Activated T-helper 1 cell treated with anti-CD3 and anti-CD28 coated beads, Interleukin-12 subunit alpha, Interleukin-12 subunit beta, Interleukin-2, Interleukin-4 antibody, amounts not matched to agents 30 ng/mL and 10 ng/mL and 1 ng/mL, durations not matched to agents 14 hours and 24 hours and 36 hours (primary cell): ENCODE measurements at places on chromosomes 7 and 10.

GRCh38 chr7:71348821-71349681 lies 217.1 kb downstream of the GALNT17 start:
- DNase-seq, result no peak

DNA sequence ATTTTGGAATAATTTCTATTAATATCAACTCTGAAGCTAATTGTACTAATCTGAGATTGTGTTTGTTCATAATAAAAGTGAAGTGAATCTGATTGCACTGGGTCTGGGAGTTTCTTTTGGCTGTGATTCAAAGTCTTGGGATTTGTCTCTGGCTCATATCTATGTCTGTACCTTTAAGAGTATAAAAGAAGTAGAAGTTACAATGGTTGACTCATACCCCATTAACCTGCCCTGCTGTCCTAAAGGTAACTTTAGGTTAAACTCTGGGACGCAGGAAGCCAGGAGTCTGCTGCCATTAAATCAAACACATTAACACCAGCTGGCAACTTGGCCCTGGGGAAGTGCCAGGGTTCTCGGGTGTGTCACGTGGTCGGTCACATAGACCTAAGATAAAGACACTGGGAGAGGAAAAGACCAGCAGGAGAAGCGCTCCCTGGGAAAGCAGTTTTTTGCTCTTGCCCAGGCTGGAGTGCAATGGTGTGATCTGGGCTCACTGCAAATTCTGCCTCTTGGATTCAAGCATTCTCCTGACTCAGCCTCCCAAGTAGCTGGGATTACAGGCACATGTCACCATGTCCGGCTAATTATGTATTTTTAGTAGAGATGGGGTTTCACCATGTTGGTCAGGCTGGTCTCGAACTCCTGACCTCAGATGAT lies 17.8 kb downstream of the SCD start:
- no peak for DNase-seq

GRCh38 chr7:98810153-98810802 lies 59.5 kb downstream of the TMEM130 start:
- DNase-seq, result no peak

- no peak for DNase-seq
Observed at GRCh38 chr10:35276889-35277288, 59.4 kb upstream of the CCNY start.

- no peak for DNase-seq
Observed at GRCh38 chr10:8279598-8279997, 225.1 kb downstream of the GATA3 start.

DNA sequence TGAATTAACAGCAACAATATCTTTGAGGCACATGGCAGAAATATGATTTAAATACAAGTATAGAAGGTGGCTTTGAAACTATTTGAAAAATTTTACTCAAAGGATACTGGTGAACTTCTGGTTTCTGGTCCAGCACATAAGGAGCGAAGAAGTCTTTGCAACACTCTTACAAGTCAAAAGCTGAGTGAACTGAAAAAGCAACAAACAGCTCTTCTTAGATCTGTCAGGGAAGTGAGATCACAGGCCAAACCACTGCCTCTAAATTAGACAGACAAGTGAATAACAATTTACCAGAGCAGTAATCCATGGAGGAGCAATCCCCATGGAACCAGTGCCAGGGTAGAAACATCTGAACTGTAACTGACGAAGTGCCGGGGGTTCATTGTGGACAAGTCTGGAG lies 9.6 kb upstream of the VWC2 start:
- DNase-seq, result no peak

- no peak for DNase-seq
Observed at GRCh38 chr10:110525349-110526260, 27.9 kb downstream of the DUSP5 start.

DNA sequence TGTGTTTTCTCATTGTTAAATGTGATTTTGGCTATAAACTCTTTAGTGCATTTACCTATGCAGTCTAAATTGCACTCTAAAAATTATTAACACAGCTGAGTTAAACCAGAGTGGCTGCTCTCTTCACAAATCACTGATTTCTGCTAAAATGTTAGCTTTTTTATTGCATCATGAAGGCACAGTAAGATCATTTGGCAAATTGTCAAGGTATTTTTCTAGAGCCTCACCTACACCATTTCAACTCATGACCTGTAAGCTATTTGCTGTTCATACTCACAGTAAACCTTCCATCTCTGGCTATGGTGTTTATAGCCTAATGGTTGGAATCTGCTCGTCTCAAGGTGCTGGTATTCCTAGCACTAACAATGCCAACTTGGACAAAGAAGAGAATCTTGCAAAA lies 25.7 kb downstream of the NDUFB2 start:
- no peak for DNase-seq

GRCh38 chr10:99531696-99532593 lies 797 bp upstream of the NKX2-3 start:
- DNase-seq, result no peak

GRCh38 chr10:120365872-120366271 lies 91.2 kb upstream of the PLPP4 start:
- no peak for DNase-seq

DNA sequence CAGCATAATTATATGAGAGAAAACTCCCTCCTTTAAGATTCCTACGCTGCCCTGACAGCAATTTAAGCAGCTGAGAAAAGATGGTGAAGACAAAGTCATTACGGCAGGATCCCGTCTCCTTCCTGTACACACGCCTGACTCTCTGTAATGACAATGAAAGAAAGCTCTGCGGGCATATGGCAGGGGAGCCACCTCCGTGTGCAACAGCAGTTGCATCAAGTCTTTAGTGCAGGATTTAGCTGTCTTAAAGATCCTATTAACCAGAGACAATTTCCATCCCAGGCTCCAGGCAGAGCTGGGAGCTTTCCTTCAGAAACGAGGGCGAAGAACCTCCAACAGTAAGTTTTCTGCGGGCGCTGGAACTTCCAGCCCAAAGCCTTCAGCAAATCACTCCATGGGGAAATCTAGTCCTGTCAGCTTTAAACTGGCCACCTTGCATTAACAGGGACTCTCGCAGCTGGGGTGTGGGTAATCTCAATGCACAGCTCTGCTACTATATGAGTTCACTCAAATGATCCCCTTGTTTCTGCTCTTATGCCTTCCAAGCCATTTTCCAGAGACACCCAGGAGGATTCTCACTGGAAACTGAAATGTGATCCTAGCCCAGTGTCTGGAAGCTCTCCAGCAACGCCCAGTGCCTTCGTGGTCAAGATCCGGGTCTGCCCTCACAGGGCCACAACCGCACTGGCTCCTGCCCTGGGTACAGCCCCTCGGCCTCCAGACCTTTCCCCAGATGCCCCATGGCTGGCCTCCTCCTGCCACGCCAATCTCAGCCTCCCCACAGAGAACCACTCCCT lies 74.9 kb downstream of the CTBP2 start:
- DNase-seq, result no peak

DNA sequence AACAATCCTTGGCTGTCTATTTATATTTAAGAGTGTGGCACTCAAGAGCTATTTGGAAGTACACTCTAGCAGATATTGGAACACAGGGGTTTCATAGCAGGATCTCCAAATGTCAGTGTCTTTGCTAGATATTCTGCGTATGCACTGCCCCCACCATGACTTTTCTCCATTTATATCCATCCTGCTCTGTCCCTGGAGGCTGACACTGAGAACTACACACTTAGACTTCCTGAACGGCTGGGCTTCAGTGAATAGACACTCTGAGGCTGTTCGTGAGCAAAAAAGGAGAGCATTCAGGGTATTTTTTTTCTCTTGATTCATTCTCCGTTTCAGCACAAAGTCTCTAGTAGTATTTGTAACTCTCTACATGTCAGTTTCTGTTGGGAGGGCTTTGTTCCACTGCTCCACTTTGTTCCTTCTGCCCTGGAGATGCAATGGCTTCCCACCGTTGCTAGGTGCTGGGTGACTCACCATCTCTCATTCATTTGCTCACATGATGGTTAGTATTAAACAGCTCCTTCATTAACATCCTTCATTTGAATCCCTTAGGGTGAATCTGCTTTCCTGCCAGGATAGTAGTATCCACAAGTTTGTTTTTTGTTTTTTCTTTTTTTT lies 155.9 kb upstream of the SLC13A1 start:
- DNase-seq, result no peak

GRCh38 chr10:13955409-13956068 lies 368.8 kb downstream of the PRPF18 start:
- no peak for DNase-seq

DNA sequence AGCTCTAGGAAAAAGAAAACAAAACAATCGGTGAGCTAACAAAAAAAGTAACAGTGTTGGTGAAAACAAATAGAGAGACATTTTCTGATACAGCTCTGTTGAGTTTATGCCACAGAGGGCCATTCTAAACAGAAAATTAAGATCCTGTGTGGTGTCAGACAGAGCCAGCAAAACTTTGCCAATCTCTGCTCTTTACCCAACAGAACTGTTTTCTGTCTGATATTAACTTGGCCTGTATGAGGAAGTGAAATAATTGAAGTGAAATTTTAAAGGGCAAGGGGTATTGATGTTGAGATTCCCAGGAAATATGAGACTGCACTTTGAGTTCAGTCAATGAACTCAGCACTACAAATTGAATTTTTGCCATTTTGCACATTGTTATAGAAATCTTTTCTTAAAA lies 101.0 kb downstream of the AOAH start:
- no peak for DNase-seq

DNA sequence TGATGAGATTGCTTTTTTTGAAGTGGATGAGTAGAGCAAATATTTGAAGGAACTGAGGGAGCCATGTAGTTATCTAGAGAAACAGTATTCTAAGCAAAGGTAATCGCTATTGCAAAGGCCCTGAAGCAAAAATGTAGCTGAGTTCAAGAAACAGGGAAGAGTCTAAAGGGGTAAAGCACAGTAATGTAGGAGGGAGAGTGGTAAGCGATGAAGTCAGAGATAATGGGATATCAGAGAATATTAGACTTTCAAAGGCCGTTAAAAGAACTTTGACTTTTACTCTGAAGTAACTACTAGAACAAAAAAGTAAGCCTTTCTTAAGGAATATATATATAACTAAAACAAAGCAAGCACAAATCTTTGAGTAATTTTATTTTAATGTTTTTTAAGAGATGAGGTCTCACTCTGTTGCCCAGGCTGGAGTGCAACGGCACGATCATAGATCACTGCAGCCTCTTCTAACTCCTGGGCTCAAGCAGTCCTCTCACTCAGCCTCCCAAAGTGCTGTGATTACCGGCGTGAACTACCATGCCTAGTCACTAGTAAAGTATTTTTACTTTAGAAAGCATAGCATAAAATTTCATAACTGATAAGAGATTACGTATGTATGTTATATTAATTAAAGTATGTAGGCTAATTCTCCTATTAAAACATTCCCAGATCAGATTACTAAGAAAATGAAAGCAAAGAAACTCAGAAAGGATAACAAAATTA lies 61.7 kb upstream of the OIT3 start:
- no peak for DNase-seq

- no peak for DNase-seq
Observed at GRCh38 chr10:52659085-52659484, 113.5 kb downstream of the MBL2 start.
